8988T (cell line): ENCODE measurements at places on chromosomes 6 and 20.

GRCh38 chr6:90131614-90132423, 164.8 kb downstream of the BACH2 start:
- DNase-seq: no peak

DNA sequence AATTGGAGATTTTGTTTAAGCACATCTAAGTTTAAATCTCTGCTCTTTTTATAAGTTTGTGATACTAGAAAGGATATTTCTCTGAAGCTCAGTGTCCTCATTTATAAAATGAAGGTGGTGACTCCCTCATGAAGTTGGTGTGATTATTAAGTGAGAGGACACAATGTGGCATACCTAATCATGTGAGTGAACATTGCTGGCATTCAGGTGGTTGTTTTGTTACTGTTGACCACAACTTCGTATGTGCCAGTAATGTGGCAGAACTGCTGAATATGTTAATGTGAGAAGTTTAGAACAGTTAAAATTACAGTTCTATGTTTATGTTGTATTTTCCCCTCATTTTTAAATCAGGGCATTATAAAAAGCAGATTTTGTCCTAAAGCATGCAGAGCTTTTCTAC, 127.2 kb downstream of the STXBP5 start:
- DNase-seq: no peak

GRCh38 chr20:50496773-50497385, 13.3 kb upstream of the PTPN1 start:
- no peak for DNase-seq

DNA sequence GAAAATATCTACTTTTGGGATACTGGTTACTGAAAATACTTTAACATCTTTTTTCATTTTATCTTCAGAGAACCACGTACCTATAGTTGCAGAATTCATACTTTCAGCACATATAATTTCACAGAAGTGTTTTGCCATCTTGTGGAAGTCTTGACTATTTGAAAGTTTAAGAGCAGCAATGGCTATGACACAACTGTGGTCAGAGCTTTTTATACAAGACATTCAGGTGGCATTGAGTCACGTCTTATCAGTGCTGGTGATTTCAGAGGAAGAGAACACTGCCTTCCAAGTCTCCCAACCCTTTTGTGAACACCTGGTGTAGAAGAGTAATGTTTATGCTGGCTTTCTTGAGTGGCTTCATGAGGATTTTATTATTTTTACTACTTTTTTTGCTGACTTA, 171.6 kb downstream of the ARID1B start:
- no peak for DNase-seq

GRCh38 chr6:166600931-166601330, 14.5 kb upstream of the RAMACL start:
- DNase-seq: no peak

DNA sequence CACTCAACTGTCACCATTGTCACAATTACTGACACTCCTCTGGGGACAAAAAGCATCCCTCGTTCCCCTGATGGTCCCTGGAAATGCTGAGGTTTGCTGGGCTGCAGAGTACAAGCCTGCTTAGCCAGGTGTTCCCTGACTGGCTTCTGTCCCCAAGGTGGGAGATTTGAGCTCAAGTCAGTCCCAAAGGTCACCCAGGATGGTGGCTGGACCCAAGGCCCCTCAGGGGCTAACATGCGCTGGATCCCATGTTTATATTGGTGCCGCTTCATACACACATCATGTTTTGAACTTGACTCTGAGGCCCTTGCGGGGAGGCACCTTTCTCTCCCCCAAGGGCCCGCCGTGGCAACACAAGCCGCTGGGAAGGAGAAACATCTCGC, 44.2 kb downstream of the PMEPA1 start:
- DNase-seq: no peak

GRCh38 chr6:100920028-100920605, 39.0 kb upstream of the ASCC3 start:
- no peak for DNase-seq

GRCh38 chr6:11328613-11329247, 96.3 kb upstream of the NEDD9 start:
- no peak for DNase-seq

DNA sequence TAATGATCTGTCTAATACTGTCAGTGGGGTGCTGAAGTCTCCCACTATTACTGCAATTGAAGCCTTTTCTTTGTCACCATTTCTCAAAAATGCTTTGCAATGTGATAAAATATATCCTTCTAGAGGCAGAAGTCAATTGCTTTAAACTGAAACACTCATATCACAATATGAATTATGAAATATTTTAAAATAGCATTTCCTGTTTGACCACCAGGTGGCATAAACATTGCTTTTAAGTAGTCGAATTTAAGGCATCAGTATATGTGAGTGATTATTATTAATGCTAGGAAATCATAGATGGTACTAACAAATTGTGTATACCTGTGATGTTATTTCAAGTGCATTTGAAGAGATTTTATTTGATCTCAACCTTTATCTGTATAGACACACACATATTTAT, 87.5 kb downstream of the MEI4 start:
- no peak for DNase-seq

- DNase-seq: no peak
Measured at GRCh38 chr6:46914279-46914810, 7.4 kb downstream of the ADGRF5 start.

DNA sequence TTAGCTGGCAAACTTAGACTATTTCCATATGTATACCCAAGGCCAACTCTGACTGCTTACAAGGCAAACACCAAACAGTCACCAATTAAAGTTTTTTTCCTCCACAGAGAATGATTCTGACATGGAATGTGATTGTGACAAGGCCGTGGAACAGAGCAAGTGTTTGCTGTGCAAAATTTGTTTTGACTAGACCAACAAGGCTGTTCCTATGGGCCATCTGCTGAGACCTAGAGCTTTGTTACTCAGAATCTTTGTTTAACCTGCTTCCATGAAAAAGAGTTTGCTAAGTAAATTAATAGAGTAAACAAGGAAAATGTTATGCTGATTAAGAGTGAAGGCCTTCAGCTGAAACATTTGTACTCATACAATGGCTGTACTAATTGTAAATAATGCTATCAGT, 51.6 kb upstream of the IMPG1 start:
- DNase-seq: no peak

DNA sequence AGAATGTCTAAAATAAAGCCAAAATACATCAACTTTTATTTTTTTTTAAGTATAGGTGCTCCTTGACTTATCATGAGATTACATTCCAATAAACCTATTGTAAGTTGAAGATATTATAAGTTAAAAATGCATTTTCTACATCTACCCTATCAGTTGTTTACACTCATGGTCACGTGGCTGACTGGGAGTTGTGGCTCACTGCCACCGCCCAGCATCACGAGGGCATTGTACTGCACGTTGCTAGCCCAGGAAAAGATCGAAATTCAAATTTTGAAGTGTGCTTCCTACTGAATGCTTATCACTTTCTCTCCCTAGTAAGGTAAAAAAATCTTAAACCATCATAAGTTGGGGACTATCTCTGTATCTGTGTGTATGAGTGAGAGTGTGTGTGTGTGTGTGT, 126.6 kb upstream of the RIN2 start:
- DNase-seq: no peak

DNA sequence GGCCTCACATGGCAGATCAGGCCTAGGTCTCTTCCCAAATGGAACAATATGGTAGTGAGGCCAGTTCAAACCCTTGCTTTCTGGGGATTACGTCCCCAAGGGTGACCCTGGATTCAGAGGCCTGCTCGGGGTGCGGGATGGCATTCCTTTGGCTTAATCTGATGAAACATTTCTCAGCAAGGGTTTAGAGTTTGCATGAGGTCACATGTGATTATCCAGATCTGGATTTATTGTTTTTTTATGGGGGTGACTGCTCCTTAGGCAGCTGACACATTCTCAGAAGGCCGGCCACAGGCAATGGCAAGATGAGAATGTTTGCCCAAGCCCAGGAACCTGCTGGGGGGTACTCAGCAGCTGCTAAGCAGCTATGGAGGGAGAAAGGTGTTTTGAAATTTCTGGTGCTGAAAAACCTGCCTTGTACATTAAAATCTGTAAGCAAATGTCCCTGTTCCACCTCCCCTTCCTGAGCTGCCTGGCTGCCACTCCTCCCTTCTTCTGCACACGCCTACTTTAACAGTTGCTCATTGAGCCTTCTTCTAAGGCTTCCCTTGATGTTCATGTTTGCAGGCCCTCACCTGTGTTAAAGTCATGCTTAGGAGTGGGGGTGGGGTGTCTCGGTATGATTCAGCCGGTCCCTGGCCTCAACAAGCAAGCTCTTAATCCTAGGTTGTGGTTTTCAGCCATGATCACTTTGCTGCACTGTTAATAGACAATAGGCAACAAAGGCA, 37.9 kb upstream of the FUCA2 start:
- no peak for DNase-seq

DNA sequence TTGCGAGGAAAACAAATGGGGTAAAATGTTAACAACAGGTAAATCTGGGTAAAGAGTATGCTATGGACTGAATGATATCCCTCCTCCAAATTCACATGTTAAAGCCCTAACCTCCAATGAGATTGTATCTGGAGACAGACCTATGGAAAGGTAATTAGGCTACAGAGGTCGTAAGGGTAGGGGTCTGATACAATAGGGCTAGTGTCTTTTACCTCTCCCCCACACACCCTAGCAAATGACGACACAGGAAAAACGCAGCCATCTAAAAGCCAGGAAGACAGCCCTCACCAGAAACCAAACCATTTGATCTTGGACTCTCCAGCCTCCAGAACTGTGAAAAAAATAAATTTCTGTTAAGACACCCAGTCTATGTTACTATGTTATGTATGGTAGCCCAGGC, 20.6 kb upstream of the FBXO9 start:
- no peak for DNase-seq

DNA sequence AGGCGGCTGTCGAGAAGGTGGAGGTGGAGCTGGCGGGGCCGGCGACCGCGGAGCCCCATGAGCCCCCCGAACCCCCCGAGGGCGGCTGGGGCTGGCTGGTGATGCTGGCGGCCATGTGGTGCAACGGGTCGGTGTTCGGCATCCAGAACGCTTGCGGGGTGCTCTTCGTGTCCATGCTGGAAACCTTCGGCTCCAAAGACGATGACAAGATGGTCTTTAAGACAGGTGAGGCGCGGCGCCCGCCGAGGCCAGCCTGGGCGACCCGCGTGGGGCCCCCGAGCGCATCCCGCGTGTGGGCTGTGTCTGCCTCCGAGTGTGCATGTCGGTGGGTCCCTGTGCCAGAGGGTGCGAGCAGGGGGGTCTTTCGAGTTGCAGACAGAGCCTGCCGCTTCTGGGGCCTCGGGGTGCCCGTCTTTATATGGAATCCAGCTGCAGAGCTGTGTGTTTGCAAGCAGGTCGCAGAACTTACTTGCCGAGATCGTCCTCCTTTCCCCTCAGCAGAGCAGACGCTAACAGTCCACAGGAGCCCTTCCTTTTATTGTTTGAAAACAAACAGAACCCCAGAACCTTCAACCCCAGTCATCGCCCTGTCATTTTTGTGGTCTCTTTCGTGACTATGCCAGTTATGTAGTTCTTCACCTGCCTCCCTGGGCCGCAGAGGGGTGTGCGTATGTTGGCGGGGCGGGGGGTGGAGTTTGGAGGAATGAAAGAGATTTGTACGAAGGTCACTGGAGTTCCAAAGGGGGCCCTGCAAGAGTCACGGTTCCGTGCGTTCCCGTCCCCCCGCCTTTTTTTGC, 766 bp downstream of the SLC16A10 start:
- peak; percentile 29 for DNase-seq

GRCh38 chr6:153525998-153526397, 394.9 kb upstream of the RGS17 start:
- DNase-seq: no peak

DNA sequence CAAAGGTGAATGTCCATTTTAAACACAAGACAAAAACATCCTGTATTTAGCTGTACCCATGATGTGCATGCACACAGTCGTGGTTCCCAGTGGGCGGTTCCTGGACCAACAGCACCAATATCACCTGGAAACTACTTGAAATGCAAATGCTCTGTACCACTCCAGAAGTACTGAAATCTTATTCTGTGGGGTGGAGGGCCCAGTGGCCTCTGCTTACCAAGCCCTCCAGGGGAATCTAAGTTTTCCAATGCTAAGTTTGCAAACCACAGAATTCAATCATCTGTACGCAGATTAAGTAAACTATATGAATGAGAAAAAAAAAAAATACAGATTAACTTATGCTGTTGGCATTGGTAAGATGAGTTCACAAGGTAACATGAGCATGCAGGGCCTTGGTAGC, 14.1 kb downstream of the TRMT6 start:
- no peak for DNase-seq

DNA sequence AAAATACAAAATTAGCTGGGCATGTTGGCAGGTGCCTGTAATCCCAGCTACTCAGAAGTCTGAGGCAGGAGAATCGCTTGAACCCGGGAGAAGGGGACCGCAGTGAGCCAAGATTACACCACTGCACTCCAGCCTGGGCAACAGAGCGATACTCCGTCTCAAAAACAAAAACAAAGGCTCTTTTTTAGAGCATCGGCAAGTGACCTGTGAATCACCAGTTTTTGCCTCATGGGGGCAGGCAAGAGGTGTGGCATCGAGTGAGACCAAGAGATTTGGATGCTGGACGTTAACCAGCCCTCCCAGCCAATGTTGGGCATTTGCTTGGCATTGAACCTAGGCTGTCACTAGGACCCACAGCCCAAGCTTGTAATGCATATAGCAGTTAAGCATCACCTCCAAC, 14.6 kb upstream of the CDK5RAP1 start:
- peak; percentile 55 for DNase-seq

DNA sequence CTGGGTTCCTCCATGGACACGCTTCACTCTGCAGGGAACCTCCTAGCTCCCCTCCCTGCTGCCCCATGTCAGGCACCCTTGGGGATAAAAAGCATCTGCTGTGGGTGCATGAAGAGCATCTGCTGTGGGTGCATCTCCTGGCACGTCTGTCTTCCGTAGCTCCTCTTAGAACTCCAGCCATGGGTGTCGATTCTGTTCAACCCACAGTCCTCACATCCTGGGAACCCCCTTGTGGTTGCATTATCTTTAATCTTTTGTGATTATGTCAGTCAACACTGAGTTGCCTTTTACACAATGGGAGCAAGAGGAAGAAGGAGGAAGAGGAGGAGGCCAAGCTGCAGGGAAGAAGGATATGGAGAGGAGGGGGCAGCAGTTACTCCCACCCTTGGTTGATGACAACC, 24.1 kb upstream of the CCR6 start:
- no peak for DNase-seq

GRCh38 chr6:158072083-158072721, 90.5 kb downstream of the SYNJ2 start:
- peak; percentile 60 for DNase-seq

- peak; percentile 98 for DNase-seq
Measured at GRCh38 chr6:37691904-37692806, 5.5 kb downstream of the MDGA1 start.

GRCh38 chr20:31606804-31607639, 1.9 kb downstream of the ID1 start:
- no peak for DNase-seq

DNA sequence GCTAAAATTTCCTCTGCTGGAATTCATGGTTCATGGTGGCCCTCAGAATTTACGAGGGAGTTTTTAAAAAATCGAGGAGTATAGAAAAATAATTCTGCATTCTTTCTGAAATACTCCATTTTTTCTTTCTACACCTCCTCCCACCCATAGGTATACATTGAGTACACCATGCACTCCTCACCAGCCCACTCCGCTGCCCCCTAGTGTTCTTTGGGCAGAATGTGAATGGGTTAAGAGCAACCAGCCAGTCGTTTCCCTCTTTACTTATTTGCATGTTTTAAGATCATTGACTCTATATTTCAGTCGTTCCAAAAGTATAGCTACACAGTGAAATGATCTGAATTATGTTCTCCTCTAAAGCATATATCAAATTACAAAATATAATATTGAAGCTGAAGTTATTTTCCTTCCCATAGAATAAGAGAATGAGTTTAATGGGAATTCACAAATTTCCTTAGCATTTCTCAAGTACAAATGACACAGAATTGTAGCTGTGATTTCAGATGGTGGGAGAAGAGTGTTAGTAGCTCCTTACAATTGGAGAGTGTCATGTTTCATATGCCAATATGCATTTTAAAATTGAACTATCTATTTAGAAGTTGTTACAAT, 977.7 kb upstream of the SLC35B3 start:
- DNase-seq: no peak
